ENCODE measurements at places on chromosomes 3 and 15.
A peak's percentile ranks its signal among the peaks of the same experiment; 100 is the strongest.

DNA sequence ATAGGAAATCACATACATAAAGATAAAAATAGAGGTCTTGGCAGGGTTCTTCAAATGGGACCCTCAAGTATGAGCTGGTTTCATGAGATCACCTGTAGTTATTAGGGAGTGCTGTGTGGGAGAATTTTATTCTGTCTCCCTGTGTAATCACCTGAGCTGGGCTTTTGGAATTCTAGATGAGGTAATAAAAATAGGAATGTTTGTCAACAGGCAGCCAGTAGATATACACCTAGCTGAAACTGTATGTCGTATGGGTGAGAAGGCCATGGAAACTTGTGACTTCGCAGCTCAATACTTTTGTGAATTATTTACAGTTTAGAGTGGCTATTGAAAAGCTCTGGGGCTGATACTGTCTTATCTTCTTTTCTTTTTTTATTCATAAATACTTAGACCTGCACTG lies 40.5 kb upstream of the PLCL2 start:
- no peak for ATAC-seq

DNA sequence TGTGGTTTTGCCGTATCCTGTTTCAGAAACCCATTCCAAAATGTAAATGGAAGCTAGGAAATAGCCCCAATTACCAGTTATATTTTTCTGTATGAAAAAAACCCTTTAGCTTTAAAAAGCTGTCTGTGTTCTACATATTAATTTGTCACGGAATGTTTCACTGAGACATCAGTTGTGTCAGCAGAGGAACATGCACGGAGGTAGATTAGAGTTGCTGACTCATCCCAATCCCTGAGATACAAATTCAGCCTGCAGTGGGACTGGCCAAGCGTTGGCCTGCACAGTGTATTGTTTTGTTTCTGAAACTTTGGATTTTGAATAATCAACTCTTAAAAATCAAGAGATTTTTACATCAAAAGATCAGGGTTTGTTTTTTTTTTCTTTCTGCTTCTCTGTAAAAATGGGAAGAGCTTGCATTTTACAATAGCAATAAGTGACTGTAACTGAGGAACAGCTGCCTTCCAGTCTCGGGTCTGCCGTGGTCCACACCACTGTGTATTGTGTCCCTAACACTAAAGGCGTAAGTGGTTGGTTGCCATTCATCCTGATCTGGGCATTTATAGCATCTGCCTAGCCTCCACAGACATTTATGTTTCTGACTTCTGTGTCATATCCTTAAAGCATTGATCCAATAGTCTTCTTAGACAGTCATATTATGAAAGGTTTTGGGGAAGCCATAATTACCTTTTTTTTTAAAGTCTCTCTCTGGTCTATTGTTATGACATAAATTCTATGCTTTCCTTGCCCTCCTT lies 218.1 kb downstream of the ADAMTSL3 start:
- no peak for ATAC-seq

DNA sequence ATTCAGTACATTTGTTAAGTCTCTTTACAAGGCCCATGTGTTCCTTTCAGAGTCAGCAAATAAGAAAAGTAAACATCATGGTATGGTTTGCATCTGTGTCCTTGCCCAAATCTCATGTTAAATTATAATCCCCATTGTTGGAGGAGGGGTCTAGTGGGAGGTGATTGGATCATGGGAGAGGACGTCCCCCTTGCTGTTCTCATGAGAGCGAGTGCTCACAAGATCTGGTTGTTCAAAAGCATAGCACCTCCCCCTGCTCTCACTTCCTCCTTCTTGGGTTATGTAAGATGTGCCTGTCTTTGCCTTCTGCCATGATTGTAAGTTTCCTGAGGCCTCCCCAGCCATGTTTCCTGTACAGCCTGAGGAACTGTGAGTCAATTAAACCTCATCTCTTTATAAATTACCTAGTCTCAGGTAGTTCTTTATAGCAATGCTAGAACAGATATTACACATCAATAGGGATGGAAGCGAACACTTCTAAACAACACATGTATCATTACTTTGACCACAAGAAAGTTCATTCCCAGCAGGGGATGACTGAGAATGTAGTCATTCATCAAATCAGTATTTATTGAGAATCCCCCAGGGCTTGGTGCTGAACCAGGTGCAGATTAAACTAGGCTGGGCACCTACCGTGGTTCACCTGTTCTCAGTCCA lies 4.1 kb downstream of the EFCAB12 start:
- peak; percentile 11 for ATAC-seq

- ATAC-seq, result no peak
These were observed 3.0 kb upstream of the APH1B start for GRCh38 chr15:63274427-63274826.

DNA sequence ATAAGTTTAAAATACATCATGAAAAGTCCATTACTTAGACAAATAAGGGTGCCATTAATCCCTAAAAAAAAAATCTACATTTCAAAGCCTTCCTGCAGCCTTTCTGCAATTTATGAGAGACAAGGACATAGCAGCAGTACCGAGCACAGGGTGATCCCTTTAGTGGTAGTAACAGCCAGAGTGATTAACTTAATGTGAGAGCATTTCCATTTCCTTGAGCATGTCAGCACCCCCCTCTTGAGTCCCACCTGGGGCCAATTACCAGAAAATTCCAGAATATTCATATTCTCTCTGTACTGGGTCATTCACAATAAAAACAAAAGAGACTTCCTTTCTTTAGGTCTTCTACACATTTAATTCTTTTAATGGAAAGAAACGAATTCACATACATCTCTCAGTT lies 546.9 kb upstream of the CCDC54 start:
- ATAC-seq, result no peak

- ATAC-seq, result no peak
These were observed 58.7 kb downstream of the CD200 start for GRCh38 chr3:112391648-112392047.

DNA sequence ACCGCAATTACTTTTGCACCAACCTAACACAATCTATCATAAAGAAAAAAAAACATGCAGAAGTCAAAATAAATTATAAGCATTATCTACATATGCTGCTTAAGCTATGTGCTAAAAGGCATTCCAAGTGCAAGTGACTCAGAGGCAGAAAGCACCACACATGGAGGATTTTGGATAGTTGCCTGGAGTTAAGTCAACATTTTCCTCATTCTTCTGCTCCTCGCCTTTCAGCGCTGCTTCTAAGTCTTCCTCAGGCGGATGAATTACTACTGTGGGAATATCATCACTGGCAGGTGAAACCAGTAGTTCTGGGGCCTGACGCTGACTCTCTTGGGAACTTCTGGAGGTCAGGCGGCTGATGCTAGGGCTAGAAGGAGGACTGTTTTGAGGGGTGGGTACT lies 53.1 kb downstream of the SLC4A7 start:
- no peak for ATAC-seq

- ATAC-seq, result no peak
These were observed 8.6 kb downstream of the VPS18 start for GRCh38 chr15:40902605-40903561.

GRCh38 chr3:150184426-150185071 lies 213.9 kb upstream of the PFN2 start:
- ATAC-seq, result no peak

- ATAC-seq, result no peak
These were observed 52.0 kb upstream of the ATG7 start for GRCh38 chr3:11220230-11220629.

DNA sequence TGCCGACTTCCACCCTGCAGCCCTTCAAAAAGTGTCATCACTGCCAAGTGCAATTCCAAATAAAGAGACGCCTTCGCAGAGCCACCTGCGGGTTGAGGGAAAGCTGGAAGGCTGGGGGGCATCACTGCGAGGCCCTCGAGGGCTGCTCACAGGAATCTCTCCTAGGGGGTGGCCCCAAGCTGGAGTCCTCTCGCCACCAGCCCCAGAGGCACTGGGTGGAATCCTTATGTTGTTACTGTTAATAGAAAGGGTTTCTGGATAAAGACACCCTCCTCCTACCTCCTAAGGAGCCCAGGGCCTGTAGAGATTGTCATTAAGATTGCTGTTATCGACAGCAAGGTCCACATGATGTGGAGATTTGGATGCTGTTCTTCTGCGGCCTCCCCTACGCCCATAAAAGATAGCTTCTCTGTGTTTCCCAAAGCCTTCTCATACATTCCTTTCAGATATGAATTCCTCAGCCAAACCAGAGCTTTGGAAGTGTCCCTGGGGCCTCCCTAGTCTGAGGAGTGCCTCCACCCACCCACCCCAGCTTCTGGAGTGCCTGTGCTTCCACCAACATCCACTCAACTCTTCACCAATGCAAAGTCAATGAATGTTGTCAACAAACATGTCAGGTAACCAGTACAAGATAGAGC lies 512.7 kb downstream of the SHQ1 start:
- ATAC-seq, result no peak

DNA sequence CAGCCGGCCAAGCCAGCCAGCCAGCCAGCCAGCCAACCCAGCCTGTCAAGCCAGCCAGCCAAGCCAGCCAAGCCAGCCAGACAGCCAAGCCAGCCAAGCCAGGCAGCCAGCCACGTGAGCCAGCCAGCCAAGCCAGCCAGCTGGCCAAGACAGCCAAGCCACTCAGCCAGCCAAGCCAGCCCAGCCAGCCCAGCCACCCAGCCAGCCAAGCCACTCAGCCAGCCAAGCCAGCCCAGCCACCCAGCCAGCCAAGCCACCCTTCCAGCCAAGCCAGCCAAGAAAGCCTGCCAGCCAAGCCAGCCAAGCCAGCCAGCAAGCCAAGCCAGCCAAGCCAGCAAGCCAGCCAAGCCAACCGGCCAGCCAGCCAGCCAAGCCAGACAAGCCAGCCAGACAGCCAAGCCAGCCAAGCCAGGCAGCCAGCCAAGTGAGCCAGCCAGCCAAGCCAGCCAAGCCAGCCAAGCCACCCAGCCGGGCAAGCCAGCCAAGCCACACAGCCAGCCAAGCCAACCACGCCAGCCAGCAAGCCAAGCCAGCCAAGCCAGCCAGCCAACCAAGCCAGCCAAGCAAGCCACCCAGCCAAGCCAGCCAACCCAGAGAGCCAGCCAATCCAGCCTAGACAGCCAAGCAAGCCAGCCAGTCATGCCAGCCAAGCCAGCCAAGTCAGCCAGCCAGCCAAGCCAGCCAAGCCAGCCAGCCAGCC lies 199.5 kb downstream of the GOLGA6L6 start:
- ATAC-seq, result peak; percentile 5

DNA sequence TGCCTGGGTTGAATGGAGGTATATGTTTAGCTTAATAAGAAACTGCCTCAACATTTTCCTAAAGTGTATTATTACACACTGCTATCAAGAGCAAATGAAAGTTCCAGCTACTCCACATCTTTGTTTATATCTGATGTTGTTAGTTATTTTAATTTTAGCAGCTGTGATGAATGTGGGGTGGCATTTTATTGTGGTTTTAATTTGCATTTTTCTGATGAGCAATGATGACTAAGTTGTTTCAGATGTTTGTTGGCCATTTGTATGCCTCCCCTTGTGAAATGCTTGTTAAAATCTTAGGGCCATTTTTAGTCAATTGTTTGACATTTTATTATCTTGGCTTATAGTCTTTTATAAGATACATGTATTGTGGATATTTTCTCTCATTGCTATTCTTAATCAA lies 260.4 kb upstream of the SLCO3A1 start:
- ATAC-seq, result peak; percentile 20

DNA sequence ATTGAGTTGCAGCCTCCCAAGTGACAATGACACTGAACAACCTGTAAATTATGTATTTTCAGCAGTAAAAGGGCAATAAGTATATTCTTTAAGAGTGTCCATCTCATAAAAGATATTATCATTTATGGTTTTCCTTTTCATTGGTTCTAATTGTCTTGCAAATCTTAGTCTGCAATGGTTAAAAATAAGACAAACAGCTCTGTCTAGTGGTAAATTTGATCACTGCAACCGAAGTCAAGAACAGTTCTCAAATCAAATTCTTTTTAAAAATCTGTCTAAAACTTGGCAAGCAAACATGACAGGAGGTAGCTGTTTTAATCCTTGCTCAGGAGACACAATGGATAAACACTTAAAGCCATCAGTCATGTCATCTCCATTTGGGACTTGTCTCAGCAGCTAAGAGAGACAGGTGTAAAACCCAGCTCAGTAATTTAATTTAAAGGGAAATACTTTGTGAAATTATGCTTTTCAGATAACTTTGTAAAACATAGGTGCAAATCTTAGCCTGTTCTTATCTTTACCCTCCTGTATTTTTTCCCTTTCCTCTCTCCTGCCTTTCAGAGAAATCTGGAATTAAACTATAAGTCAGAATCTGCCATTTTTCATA lies 150.3 kb upstream of the ARHGEF26 start:
- no peak for ATAC-seq

DNA sequence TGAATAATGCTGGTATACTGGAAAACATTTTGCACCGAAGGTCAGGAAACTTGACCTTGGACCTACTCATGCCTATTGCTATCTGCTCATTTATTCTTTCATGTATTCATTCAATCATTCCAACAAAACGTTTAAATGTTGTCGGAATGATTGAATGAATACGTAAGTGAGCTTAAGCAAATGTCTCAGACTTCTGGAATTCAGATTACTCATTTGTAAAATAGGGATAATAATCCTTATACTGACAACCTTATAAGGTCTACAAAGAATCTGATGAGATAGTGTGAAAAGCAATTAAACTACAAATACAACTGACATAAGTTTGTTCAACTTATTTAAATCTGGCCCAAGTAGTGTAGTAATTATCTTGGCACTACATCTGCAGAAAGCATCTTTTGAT lies 288.7 kb downstream of the WDR72 start:
- no peak for ATAC-seq

- ATAC-seq, result no peak
These were observed 779.0 kb downstream of the SQOR start for GRCh38 chr15:46413799-46414198.

DNA sequence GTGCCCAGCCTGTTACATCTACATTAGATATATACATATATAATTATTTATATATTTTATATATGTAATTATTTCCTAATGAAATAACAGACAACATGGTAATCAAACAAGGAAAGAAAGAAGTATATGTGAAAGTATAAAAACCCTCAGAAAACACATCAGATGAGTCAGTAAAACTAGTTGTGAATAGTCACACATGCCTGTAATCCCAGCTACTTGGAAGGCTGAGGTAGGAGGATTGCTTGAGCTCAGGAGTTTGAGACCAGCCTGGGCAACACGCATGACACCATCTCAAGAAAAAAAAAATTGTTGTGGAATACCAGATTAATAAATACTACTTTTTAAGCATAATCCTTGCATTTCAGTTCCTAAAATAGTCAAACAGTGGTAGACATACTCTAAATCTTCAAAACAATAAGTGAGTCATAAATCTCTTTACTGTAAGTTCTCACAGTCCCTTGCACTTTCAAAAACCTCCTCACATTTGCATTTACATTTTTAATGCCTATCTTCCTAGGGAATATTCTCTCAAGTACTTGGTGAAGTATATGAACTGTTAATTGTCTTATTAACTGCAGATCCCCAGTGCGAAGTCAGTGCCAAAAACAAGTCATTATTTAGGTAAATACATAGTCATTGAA lies 106.5 kb downstream of the MYO9A start:
- no peak for ATAC-seq

- ATAC-seq, result peak; percentile 72
These were observed at the start of gene OXTR for GRCh38 chr3:8769088-8769822. OXTR (minus strand) TSS chr3:8769613; CDS start chr3:8768187, 1,426 bp downstream.

GRCh38 chr3:60228823-60229222 lies 1022.4 kb downstream of the FHIT start:
- ATAC-seq, result peak; percentile 17

DNA sequence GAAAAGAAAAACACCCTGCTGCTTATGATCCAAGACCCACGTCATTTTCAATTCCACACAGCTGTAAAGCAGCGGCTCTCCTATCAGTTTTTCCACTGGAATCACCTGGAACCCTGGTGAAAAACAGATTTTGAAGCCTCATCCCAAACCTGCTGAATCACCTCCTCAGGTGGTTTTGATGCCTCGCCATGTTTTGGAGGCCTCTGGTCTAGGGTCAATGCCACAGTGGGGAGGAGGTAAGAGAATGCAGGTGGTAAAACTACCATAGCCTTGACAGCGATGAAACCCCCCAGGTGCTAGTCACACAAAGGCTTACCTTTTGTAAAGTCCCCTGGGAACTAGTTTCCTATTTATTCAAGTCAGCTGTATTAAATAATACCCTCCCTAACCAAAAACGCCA lies 24.8 kb downstream of the MYO1E start:
- ATAC-seq, result no peak

Measured in activated CD4-positive, CD25-positive, alpha-beta regulatory T cell treated with anti-CD3 and anti-CD28 coated beads, Interleukin-2, amount 50 U/mL, for 24 hours (primary cell).